Naive thymus-derived CD4-positive, alpha-beta T cell (primary cell): ENCODE measurements at places on chromosomes 5 and 9.

DNA sequence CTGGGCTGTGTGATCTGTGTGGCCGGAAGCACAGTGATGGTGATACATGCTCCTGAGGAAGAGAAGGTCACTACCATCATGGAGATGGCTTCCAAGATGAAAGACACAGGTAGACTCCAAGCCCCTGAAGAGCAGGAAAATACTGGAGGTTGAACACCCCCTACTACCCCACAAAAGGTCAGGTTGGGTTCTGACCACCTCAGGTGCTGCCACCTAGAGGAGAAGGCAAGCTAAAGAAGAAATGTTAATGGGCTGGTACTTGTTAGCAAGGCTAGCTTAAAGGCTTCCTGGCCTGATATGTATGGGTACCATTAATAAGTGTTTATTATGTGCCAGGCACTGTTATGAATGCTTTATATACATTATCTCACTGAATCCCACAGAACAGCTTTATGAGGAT is 11.7 kb downstream of the NIPAL4 start:
- DNase-seq = no peak

DNA sequence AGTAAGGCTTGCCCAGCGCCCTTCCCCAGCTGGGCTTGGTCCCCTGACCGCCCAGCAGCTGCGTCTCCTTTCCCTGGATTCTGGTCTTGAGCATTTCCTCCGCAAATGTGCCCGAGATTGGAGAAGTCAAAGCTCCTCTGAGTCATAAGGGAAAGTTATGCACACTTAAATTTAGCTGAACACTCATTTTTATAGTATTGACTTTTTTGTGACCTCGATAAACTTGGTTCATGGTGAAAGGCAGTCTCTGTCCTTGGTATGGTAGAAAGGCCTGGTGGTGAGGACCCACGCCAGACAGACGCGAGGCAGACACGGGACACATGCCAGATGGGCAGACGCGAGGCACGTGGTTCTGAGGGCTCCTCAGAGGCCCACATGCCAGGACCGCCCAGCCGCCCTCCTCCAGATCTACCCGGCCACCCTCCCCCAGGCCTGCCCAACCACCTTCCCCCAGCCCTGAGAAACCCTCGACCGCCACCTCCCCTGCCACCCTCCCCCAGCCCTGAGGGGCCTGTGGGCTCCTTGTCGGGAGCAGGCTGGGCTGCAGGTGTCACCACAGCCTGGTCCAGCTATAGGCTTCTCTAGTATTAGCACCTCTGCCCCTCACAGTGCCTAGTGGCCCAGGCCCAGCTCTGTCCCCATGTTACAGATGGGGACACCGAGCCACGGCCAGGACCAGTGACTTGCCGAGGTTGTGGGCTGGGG is 60.9 kb upstream of the CACNA1B start:
- no peak for DNase-seq

GRCh38 chr5:126124706-126125345 is 298.4 kb upstream of the GRAMD2B start:
- DNase-seq = no peak

- no peak for DNase-seq
These were observed 658 bp downstream of the PDCD1LG2 start for GRCh38 chr9:5510989-5511388.

GRCh38 chr9:87282538-87282937 is 215.1 kb upstream of the DAPK1 start:
- no peak for DNase-seq

GRCh38 chr5:179060116-179061008 is at the start of gene ZNF354C:
TSS of gene ZNF354C (plus strand) at chr5:179060373. CDS start at chr5:179062069, 1,696 bp downstream.
- DNase-seq = peak; percentile 87

DNA sequence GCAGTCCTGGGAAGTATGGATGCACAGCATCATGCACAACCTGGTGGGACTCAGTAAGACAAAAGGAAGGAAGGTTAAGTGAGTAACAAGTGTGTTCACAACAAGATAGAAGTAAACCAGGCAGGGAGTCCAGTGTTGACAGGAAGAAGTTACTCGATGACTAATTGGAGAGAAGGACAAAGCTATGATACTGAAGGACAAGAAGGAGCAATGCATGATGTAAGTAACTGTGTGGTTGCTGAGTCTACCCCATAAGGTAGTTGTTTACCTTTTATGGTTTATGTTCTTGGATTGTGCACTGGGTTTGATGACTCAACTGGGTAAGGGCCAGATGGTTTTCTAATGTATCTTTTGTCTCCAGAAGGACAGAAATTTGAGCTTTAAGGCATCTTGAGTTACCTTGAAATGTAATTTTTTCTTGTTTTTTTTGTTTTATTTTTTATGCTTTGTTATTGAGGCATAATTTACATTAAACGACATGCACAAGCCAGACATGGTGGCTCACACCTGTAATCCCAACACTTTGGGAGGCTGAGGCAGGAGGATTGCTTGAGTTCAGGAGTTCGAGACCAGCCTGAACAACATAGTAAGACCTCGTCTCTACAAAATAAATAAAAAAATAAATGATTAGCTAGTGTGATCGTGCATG is 89.2 kb upstream of the CAST start:
- DNase-seq = no peak

DNA sequence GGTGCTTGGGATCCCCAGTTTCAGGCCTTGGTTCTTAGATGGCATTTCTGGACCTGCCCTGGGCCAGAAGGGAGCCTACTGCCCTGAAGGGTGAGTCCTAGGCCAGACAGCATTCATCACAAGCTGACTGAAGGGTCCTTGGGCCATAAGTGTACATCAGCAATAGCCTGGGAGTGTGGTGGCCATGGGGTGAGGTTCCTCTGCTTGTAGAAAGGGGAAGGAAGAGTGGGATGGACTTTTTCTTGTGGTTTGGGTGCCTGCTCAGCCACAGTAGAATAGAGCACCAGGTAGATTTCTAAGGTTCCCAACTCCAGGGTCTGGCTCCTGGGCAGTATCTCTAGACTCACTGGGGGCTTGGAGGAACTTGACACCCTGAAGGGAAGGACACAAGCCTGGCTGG is 95.2 kb upstream of the PHF24 start:
- no peak for DNase-seq

- DNase-seq = no peak
These were observed 49.8 kb downstream of the FEM1C start for GRCh38 chr5:115494570-115495289.

DNA sequence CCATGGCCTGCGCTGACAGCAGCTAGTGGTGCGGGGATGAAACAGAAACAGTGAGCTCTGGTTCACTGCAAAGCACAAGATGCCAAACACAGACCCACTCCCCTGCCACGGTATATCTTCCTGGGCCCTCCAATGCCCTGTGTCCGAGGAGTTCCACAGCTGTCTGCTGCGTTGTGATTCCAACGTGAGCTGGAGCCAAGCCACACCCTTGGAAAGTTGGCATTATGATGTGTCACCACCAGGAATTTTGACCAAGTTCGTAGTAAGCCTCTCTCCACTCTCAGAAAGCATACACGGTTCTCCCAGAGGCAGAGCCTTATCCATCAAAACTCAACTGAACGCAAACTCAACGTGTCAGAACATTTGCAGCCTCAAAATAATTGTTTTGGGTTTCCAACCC is 55.6 kb downstream of the MACROH2A1 start:
- no peak for DNase-seq

- no peak for DNase-seq
These were observed 87.8 kb upstream of the PHYKPL start for GRCh38 chr5:178320281-178320855.

DNA sequence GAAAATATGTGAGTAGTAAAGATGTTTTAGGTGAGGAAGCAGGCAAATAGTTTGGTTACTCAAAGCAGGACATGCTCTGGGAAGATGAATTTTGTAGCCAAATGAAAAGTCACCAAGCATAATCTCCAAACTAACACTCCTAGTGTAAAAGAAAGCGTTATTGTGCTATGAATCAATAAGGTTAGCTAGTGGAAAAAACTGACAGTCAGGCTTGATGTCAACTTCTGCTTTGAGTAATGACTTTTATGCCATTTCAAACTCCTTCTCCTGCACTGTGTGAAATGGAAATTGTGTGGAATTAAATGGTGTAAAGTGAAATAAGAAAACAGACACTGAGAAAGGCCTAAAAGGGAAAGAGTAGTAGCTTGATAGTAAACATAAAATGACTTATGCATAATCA is 637.2 kb upstream of the DMAC1 start:
- DNase-seq = no peak

DNA sequence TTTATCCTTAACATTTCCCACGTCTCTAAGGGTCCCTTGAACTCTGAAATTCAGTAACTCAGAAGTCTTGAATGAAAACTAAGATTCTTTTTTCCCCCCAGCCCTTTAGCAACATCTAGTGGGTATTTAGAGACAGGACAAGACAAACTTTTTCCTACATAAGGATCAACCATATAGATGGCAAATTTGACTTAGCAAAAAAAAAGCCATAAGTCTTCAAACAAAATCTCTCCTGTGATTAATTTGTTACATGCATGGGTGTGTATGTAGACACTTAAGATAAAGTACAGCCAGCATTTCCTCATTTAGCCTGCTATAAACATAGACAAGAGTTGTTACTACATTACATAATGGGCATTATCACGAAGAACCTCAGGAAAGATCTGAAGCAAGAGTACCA is 29.1 kb upstream of the ANKRD31 start:
- no peak for DNase-seq

DNA sequence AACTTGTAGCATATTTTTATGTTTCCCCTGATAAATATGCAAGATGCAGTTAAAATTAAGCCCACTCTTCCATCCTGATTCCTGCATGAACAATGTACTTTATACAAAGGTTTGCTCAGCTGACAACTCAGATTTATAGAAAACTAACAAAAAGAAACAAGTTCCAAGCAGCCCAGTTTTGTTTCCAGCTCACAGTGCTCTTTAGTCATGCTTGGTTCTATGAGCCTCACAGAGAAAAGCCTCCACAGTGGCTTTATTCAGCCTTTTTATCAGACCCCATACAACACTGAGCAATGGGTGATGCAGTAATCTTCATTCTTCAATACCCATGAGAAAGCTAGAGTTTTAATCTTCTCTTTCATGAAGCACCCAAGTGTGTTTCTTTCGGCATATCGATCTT is 329.6 kb downstream of the SLCO4C1 start:
- no peak for DNase-seq

GRCh38 chr5:87410931-87411330 is 1.8 kb downstream of the CCNH start:
- no peak for DNase-seq

- DNase-seq = no peak
These were observed 14.1 kb upstream of the LURAP1L start for GRCh38 chr9:12760758-12761157.

GRCh38 chr9:133341369-133342068 is 5.5 kb upstream of the SURF6 start:
- no peak for DNase-seq

DNA sequence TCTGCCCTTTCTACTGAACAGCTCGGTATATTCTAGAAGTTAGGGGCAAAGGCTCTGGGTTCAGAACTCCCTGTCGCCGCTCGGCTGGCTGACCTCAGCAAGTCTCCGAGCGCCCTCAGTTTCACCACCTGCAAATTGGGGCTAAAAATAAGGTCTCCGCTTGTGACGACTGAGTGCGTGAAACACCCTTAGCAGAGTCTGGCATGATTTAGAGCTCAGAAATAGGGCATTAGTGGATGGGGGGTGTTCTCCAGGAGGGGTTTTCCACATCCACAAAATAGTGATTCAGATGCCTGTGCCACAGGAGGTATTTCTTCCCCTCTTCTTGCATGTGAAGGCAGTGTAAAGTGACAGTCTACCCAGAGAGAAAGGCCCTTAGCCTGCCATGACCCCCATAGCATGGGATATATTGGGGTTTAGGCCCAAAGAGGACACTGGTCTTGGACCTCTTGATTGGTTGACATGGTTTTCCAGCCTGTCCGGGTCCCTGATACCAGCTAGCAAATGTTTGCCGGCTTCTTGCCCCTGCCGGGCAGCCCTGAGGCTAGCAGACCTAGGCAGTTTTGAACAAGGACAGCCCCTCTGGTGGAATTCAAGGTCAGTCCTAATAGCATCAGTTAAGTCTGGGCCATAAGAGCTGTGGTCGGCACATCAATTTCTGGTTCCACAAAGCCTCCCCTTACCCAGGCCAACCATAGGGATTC is 1.4 kb downstream of the ERGIC1 start:
- no peak for DNase-seq

DNA sequence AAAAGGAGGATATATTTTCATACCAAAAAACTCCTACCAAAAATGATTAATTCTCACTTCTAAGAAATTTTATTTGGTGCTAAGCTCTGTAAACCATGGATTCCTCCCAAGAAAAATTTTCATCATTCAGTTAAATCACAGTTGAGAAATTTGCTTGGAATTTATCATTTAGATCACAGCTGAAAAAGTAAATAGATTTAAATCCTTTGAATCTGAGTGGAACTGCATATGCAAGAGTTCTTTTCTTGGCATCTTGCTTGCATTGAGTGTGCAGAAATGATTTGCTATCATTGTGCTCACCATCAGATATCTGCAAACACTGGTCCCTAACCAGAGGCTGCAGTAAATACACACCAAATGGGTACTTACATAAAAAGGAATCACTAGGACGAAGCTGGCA is 836.1 kb upstream of the CDH6 start:
- no peak for DNase-seq

- DNase-seq = no peak
These were observed 83.0 kb downstream of the CMYA5 start for GRCh38 chr5:79772651-79773050.

DNA sequence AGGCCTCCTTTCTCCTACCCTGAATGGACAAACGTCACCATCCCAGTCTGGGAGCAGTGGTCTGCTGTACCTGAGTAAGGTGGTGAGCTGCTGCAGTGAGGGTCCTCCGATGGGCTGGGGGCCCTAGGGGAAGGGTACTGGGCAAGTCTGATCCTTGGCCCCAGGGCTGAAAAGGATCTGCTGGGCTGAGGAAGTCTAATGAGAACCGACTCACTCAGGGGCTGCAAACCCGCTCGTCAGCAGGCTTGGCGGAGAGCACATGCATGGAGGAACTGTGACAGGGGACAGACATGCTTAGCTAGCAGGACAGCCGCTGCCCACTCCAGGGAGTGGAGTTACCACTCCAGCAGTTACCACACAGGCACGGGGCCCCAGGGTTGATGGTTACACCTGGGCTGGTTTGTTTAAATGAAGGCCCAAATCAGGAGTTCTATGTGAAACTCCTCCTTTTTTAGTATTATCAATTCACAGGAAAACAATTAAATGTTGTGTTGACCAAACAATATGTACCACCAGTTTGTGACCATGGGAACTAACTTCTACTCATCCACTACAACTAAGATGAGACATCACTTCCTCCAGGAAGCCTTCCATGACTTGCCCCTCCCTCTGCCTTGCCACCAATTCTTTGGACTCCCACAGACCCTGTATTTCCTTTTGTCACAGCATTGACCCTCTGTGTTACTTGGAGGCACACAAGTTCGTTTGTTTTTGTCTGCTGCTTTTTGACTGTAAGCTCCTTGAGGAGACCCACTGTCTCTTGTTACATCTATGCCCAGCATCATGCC is 56.1 kb upstream of the CPLX2 start:
- DNase-seq = no peak

DNA sequence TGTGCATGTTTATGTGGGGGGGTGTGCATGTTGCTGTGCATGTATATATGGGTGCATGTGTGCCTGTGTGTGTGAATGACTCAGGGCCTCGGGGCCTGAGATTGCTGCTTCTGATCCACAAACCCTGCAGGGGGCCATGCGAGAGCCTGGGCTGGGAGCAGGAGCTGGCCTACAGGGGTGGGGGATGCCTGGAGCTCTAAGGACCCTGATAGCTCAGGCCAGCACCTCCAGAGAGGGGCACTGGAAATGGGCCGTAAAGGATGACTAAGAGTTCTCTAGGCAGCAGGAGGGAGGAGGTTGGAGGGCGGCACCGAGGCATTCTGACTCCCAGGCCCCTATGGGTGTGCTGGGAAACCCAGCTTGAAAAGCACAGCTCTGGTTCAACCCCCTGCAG is 6.9 kb upstream of the UBAC1 start:
- no peak for DNase-seq

GRCh38 chr9:113711251-113711650 is 164.9 kb upstream of the ZNF618 start:
- DNase-seq = no peak
